ENCODE measurements at places on chromosomes 16 and 17.

DNA sequence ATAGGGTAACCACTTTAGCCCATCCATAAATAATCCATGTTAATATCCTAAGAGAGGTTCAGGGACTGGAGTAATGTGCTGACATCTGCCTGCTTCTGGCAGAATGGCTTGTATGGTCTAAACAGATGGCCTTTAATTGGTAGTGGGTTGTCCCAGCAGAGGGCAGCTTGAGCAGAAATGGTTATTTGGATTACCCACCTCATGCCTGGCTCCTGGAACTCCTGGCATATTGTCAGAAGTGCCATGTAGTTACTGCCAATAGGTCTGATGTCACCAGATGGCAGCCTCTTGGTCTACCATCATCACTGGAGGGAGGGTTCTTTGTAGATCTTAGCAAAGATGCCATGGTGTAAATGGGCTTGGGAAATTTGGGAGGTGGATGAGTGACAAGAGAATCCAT, 157.5 kb upstream of the SOX9 start:
- no peak for DNase-seq

DNA sequence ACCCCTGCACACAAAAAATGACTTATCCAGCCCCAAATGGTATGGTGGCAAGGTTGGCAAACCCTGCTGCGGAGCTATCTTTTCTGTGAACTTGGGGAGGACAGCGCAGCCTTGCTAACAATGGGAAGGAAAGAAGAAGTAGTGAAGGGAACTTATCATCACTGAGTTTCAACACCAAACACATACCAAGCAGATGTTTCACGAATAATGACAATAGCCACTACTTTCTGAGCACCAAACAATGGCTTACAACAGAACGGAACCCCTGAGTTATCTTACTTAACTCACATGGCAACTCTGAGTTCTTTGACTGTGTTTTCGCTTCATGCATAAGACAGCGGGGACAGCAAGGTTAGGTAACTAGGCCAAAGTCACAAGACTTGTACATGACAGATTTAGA, 148.9 kb downstream of the XYLT1 start:
- no peak for DNase-seq

- DNase-seq = peak; percentile 49
Measured at GRCh38 chr16:8173111-8173644, 417.1 kb downstream of the TMEM114 start.

DNA sequence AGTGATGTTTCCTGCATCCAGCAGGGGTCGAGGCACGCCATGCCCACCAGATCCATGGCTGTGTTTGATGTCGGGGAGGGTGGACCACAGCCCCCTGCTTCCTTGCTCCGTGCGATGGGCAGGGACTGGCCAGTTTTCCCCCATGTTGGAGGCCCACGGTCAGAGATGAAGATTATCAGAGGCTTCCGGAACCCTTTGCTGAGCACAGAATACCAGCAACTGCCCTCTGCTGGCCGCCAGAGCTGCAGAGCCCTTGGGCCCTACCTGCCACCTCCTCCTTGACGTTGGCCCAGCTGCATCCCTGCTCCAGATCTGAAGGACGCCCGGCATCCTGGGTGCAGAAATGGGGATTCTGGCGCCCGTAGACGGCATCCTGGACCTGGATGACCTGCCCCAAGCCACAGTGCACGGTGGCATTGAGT, 23.7 kb upstream of the BCO1 start:
- DNase-seq = no peak

GRCh38 chr17:80689129-80689619, 144.5 kb downstream of the RPTOR start:
- no peak for DNase-seq

Measured in substantia nigra (tissue), 51 donors.